Epithelial cell of prostate (primary cell): ENCODE measurements at places on chromosomes 16 and 17.

DNA sequence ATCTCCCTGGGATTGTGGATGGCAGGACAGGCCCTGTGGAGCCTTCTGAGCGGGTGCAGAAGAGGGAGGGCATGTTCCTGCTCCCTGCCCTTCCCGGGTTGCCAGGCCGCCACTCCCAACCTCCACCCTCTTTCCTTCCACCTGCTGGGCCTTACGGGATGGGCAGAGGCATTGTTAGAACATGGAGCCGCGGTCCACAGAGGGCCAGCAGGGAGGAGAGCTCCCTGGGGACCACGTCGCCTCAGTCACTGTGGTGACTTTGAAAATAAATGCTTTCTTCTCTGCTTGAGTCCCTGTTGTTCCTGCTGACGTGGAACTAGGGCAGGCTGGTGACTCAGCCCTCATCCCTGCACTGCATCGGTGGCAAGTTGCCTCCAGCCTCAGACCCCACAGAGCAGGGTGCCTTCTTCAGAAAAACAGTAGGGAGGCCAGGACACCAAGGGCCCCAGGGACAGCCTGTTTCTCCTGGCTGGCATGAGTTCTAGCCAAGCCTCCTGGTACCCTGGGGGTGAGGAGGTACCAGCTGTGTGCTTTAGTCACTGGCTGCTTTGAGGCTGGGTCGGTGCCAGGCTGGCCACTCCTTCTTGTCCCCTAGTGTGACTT, 224.9 kb downstream of the SEC14L1 start:
- no peak for DNase-seq

GRCh38 chr17:29838961-29839360, 91.1 kb downstream of the SSH2 start:
- DNase-seq: no peak

DNA sequence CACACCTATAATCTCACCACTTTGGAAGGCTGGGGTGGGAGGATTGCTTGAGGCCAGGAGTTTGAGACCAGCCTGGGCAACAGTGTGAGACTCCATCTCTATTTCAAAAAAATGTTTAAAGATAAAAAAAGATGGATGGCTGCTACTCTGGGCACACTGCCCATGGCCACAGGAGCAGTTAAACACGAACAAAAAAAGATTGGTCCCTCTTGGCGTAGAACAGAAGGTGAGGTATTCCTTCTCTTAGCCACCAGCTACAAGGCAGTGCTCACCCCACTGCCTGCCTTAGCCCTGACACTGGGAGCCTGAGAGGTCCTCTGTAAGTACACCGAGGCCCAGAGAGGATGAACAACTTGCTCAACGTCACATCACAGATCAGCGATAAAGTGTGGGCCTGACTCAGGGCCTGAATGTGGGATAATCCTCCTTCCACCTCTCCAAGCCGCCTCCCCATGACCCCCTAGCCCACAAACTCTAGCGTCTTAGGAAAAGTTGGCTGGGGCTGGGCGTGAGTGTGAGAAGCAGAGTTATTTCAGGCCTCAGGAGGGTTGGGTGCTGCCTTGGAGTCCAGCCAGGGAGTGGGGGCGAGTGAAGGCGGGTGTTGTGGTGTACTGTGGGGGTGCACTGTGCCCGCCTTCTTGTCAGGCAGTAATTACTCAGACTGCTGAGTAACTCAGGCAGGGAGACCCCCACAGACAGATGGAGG, 2.3 kb upstream of the DPH1 start:
- DNase-seq: no peak

GRCh38 chr17:7715936-7716886, 1.3 kb upstream of the DNAH2 start:
- no peak for DNase-seq

- DNase-seq: no peak
These were observed 12.3 kb downstream of the TMEM100 start for GRCh38 chr17:55710410-55710809.

- DNase-seq: no peak
These were observed 26.4 kb upstream of the ABR start for GRCh38 chr17:1206026-1206777.

- DNase-seq: no peak
These were observed 25.7 kb downstream of the IQCK start for GRCh38 chr16:19743816-19744159.
